ENCODE measurements at places on chromosomes 6 and 20. TPM values are rescaled to one million over a fixed set of nuclear protein-coding genes. Genes with fewer than 3 reads are reported as not detected.

- no peaks in the 10 kb centered on the region for H3K27me3 ChIP-seq
- no peak overlapping the region for H3K4me3 ChIP-seq
These were observed 271.4 kb upstream of the MAN1A1 start for GRCh38 chr6:119620846-119621555.

DNA sequence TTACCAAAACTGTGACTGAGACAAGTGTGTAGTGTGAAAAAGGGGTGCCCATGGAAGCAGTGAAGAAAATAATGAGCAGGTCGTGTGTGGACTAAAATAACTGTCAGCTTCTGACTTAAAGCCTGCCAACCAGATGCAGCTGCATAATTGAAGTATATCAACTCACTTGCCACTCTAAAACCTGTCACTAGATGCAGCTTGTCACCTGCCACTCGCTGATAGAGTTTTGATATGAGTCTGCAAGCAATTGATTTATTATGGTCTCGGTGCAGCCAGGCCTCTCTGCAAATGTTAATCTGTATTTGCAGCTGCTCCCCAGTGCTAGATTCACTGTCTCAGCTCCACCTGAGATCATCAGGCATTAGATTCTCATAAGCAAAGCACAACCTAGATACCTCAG, 1090.0 kb upstream of the EYS start:
- H3K36me3 ChIP-seq: no peaks in the 10 kb centered on the region
- H3K4me3 ChIP-seq: no peak overlapping the region
- no peaks in the 10 kb centered on the region for H3K4me1 ChIP-seq
- H3K27ac ChIP-seq: no peak overlapping the region
- no peak for DNase-seq

GRCh38 chr6:5275497-5275896, 14.2 kb downstream of the FARS2 start:
- no peak overlapping the region for H3K4me3 ChIP-seq
- peaks cover 4% of the 10 kb centered on the region for H3K4me1 ChIP-seq
- no peaks in the 10 kb centered on the region for H3K36me3 ChIP-seq
- no peak overlapping the region for H3K27ac ChIP-seq
- DNase-seq: no peak

HAO1 gene
- total RNA-seq: not detected

DNAAF9 gene
- 6.2 TPM for total RNA-seq

Data from T-cell (primary cell).